Stimulated activated CD4-positive, alpha-beta T cell treated with anti-CD3 and anti-CD28 coated beads, Interleukin-1b, Interleukin-23, amount 100 ng/mL, for 4 hours (primary cell): ENCODE measurements at places on chromosomes 7 and 10.

DNA sequence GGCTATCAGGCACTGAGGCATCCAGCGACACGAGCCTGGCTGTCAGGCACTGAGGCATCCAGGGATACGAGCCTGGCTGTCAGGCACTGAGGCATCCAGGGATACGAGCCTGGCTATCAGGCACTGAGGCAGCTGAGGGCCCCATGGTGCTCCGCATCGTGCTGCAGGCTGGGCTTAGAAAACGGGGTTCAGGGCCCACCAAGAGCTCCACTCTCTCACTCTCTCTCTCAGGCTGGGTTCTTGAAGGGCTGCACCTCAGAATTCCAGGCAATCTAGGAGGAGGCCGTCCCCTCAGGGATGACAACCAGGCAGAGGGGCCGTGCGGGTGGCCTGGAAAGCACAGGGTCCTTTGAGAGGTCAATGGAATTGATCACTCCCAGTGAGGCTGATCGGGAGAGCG, 69.0 kb downstream of the CFAP46 start:
- no peak for DNase-seq

DNA sequence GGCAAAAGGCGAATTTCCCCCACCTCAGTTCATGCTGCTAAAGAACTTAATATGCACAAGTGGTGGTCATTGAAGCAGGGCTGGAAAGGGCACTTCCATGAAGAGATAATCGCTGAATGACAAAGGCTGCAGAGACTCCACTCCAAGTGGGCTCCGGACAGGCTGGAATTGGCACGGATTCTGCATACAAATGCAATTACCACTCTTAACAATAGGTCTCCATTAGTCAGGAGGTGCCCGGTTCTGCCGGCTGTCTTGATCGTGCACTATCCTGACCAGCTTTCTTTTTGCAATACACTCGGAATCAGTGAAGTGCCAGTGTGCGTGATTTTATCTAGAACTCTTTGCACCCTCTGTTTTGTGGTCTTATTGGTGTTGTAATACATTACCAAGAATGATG, 49.7 kb downstream of the INSYN2A start:
- DNase-seq, result no peak

GRCh38 chr7:66807736-66808135, 67.2 kb downstream of the RABGEF1 start:
- no peak for DNase-seq

- DNase-seq, result no peak
These were observed 152.6 kb upstream of the KLF14 start for GRCh38 chr7:130886438-130887135.

DNA sequence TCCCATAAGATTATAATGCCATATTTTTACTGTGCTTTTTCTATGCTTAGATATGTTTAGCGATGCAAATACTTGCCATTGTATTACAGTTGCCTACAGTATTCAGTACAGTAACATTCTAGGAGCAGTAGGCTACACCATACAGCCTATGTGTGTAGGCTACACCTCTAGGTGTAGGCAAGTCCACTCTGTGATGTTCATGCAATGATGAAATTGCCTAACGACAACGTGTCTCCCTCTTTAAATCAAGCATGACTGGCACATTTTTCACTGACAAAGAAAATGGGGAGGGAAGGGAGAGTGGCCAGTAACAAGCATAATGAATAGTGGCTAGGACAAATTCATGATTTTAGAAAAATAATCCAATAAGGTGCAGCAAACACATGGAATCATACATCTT, 1.7 kb downstream of the NCAPG2 start:
- DNase-seq, result no peak

GRCh38 chr10:80655898-80656297, 118.2 kb downstream of the SH2D4B start:
- no peak for DNase-seq

GRCh38 chr7:109402107-109402506, 832.4 kb downstream of the DNAJB9 start:
- DNase-seq, result no peak

GRCh38 chr7:133971625-133972024, 155.5 kb upstream of the LRGUK start:
- no peak for DNase-seq

DNA sequence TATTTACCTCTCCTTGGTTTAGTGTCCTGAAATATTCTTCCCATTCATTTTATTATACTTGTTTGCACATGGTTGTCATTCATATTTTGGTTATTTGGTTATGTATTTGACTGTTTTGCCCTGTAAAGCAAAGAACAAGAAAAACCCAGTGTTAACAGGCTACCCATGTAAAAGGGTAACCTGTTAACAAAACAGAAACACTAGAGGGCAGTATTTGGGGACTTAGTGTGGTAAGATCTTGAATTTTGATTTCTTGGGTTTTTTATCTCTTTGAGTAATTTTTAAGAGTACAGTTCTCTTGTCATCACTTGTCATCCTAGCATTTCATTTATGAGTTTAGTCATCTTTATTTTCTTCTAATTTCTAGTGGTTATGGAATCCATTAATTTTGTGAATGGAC, 51.3 kb downstream of the POLL start:
- no peak for DNase-seq

DNA sequence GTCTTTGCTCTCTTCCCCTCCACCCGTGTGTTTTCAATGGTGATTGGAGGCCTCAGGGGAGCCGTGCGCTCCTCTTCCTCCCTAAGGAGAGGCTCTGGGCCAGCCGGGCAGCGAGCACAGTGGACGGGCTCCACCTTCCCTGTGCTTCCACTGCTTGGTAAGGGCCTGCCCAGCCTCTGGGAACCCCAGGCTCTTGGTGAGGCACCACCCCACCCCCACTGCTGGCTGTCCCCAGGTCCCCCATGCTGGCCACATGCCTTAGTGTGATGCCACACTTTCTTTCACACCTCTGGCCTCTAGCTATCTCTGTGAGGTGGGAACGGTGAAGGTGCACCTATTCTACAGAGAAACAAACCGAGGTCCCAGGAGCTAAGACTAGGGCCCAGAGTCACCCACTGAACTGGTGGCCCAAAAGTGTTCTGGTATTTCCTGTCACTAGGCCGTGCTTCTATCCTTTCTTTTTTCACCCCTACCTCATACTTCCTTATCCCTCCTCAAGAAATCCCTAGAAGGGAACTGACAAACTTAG, 53.3 kb downstream of the UNC5B start:
- DNase-seq, result no peak

- no peak for DNase-seq
These were observed 164.6 kb upstream of the TNS3 start for GRCh38 chr7:47746468-47746867.

- no peak for DNase-seq
These were observed 90.6 kb upstream of the ODAD2 start for GRCh38 chr10:28089467-28089866.

- DNase-seq, result no peak
These were observed 63.5 kb downstream of the FAM204A start for GRCh38 chr10:118278649-118279048.

- no peak for DNase-seq
These were observed 16.5 kb downstream of the ARPC1B start for GRCh38 chr7:99390941-99391602.

DNA sequence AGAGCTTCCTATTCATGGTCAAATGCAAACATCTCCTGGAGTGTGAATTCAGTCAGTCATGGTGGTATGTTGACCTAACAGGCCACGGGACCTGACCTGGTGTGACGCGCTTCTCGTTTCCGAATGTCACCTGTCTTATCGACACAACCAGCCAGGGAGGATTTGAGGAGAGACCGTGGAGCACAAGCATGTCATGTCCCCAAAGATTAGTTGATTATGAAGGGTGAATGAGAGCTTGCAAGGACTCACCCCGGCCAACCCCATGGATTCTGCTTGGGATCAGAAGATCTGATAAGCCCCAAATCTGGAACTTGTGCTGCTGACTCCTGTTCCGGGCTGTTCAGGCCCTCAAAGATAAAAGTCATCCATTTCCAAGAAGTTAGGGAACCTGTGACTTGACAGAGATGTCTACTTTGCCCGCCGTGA, 10.5 kb downstream of the ADRA2A start:
- DNase-seq, result no peak

DNA sequence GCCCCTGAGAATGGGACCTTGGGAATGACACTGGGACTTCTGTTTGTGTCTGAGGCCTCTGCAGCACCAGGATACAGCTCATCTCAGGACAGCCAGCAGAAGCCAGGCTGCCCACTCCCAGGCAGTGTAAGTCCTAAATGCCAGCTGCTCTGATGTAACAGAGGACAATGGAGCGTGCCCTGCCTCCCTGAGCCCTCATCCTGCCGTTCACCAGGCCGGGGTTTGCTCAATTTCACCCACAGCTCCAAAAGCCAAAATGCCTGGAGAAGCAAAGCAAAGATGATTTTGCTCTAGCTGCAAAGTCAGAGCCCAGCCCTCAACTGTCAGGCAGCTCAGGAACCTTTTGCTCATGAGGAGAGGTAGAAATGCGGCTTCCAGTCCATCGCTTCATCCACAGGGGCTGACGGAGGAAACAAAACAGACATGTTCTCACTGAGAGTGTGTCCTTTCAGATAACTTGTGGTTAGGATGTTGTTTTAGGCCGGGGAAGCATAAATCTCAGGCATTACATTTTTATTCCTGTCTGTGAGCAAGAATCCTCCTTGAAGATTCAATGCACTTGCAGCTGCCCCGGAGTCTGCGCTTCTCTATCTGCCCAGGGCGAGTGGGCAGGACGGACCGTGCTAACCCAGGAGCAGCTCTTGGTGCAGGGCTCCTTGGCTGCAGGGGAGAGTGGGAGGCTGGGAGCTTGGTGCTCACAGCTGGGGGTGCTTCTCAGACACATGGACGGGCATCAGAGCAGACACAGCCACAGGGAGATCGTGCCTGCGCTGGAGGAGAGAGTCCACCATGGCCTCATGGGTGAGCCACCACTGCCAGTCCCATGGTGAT, 83.2 kb upstream of the CHST15 start:
- DNase-seq, result no peak

DNA sequence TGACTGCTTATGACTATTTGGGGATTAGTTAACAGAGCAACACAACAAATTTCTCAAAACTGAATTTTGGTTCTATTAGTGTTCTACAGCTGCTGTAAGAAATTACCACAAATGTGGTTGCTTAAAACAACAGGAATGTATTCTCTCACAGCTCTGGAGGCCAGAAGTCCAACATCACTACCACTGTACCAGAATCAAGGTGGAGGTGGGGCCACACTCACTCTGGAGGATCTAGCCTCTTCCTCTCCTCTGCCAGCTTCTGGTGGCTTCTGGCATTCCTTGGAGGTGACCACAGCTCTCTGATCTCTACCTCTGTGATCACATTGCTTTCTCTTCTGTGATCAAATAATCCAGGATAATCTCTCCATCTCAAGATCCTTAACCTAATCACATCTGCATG, 194.7 kb upstream of the BMPER start:
- DNase-seq, result no peak

DNA sequence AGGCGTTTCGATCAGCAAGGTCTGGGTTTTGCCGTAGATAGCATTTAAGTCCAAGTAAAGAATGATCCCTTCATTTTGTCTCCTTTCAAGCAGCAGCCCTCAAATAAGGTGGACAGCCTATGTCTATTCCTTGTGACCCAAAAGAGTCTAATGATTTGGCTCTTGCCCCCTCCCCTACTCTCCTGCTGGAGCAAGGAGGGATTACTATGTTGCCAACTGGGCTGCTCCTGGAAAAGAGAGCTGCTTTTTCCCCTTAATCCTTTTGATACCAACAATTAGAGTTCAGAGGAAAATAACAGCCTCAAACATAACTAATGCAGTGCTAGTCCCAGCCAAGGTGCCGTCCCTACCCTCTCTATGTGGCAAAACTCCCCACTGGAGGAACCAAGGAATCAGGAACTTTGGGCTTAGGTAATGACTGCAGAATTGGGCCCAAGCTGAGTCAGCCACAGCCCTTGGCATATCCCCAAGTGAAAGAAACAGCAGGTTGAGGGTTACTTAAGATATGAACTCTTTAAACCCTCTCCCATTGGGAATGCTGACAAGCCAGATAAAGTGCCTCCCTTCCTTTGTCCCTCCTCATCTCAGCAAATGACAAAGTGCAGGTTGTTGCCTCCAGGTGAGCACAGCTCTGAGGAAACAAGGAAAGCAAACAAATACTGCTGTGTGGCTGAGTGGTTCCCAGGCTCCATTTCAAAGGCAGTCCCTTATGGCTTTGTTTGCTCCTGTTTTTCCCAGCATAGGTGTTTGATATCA, 643.7 kb downstream of the INHBA start:
- DNase-seq, result no peak

GRCh38 chr10:4208499-4208898, 423.5 kb upstream of the KLF6 start:
- no peak for DNase-seq

GRCh38 chr7:124679146-124679545, 86.4 kb downstream of the GPR37 start:
- DNase-seq, result no peak

- DNase-seq, result no peak
These were observed 634.0 kb upstream of the SEMA3D start for GRCh38 chr7:85820702-85821443.

GRCh38 chr7:127873715-127874636, 157.3 kb downstream of the LRRC4 start:
- no peak for DNase-seq

- DNase-seq, result no peak
These were observed 2.0 kb downstream of the INSIG1 start for GRCh38 chr7:155299535-155300202.

DNA sequence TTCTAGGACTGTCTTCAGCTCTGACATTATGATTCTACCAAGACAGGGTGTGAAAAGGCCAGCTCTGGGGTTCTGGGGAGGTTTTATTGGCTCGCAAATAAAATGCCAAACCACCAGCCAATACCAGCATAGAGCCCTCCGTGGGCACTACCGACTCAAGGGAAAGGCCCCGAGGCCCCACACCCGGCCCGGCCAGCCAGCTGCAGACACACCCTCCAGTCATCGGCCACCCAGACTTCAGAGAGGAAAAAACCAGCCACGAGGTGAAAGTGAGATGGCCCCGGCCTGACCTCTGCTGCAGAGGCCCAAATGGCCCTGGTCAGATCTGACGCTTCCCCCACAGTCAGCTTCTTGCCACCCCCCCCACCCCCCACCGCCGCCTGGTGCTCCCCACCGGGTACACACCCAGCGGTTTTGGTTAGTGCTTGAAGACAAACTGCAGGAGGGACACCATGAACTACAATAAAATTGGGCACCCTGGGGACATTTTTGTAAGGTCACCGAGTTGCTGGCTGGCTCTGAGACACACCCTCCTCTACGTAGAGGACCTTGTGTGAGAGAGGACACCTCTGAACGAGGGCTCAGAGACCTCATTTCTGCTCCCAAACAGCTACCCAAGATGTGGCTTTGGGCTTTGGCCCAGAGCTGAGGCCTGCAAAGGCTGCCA, 79.9 kb downstream of the PRKAG2 start:
- DNase-seq, result no peak

DNA sequence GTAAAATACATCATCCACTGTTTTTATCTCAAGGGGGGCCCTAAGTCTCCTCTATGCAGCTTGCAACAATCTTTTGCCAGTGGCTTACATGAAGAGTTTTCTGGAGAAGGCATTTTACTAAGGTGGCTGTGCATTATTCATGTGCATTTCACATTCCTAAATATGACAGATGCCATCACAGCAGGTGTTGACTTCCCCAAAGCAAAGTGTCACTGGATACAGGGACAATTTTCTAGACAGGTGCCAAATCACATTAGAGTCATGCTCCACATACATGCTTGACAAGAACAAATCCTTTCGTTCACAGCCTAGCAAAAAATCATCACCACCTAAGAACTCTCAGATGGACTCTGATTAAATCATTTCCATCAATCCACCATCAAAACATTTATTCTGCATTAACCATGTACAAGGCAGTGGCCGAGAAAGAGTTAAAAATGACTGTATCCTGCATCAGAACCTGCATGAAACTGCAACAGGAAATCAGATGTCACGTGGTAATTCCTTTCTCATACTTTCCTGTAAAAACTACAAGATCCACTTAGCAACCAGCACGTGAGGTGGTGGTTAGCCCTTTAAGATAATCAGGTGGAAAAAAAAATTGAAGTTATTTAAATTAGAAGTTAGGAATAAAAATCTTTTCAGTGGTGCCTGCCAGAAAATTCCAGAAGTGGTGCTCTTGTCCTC, 88.2 kb upstream of the AFAP1L2 start:
- DNase-seq, result no peak
